HEK293T (cell line): ENCODE measurements at places on chromosomes 16 and 17.

- DNase-seq: no peak
Measured at GRCh38 chr17:27386206-27387075, 69.8 kb upstream of the KSR1 start.

- DNase-seq: no peak
Measured at GRCh38 chr16:11901091-11901490, 14.7 kb downstream of the GSPT1 start.

- no peak for DNase-seq
Measured at GRCh38 chr17:29835435-29836351, 94.3 kb downstream of the SSH2 start.

DNA sequence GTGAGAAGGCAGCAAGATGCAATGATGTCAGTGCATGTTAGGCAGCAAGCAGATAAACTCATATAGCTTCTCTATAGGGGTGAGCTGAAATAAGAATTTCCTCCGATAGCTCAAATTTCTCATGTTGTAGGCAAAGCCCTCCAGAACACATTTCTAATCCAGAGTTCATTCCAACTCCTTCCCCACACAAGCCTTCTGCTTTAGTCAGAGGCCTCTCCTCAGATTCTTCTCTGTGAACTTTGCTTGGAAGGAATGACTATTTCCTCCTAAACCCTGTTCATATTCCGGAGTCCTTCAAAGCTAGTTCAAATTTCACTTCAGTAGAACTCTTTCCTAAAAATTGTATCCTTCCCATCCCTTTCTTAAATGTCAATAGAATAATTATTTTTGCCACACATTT lies 144.8 kb downstream of the KCNJ2 start:
- no peak for DNase-seq

- peak; percentile 36 for DNase-seq
Measured at GRCh38 chr17:51640108-51640622, 379.8 kb downstream of the UTP18 start.

DNA sequence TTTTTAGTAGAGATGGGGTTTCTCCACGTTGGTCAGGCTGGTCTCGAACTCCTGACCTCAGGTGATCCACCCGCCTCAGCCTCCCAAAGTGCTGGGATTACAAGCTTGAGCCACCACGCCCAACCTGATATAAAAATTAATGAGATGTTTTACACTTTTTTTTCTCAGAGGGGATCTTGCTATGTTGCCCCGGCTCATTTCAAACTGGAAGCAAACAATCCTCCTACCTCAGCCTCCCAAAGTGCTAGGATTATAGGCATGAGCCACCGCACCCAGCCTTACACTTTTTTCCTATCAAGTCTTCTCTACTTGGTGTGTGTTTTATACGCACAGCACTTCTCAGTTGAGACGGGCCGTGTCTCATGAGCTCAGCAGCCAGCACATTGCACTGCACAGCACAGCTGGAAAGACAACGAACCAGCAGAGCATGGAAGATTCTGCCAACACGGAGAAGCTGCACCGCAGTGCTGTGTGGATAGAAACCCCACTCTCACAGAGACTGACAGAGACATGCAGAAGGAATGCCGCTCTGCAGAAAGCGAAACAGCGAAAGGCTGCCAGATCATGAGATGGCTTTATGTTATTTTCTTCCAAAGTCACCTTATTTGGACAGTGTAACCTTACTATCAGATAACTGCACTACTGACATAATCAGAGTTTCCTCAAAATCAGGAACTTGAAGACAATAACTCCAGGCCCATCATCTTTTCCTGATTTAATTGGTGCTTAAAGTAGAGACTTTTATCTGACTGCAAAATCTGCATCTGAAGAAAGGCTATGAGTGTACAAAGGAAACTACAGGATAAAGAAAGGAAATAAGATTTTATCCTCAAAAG lies 6.5 kb upstream of the QRICH2 start:
- DNase-seq: no peak

- DNase-seq: no peak
Measured at GRCh38 chr17:39809221-39809620, 54.9 kb downstream of the IKZF3 start.

- DNase-seq: no peak
Measured at GRCh38 chr17:77836557-77837041, 121.9 kb upstream of the TNRC6C start.

- DNase-seq: no peak
Measured at GRCh38 chr16:27611340-27611739, 61.4 kb downstream of the KATNIP start.

DNA sequence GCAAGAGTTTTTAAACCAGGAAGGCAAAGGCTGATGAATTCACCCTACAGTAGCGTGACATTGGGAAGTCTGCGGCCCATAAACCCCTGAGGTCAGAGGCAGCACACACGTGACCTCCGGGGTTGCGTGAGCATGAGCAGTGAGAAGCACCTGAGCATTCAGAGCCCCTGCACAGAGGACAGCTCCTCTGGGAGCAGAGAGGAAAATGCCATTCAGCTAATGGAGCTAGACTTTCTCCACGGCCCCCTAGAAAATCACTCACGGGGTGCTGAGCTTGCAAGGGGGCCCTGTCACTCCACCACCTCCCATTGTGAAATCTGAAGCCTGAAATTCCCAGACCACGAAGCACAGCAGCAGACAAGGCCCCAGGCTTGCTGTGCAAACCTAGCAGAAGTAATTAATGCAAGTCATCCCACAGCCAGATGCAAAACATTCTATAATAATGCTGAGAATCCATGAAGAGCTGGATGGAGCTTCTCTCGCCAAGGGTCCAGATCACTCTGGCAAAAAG lies 114.9 kb upstream of the RCVRN start:
- DNase-seq: no peak

DNA sequence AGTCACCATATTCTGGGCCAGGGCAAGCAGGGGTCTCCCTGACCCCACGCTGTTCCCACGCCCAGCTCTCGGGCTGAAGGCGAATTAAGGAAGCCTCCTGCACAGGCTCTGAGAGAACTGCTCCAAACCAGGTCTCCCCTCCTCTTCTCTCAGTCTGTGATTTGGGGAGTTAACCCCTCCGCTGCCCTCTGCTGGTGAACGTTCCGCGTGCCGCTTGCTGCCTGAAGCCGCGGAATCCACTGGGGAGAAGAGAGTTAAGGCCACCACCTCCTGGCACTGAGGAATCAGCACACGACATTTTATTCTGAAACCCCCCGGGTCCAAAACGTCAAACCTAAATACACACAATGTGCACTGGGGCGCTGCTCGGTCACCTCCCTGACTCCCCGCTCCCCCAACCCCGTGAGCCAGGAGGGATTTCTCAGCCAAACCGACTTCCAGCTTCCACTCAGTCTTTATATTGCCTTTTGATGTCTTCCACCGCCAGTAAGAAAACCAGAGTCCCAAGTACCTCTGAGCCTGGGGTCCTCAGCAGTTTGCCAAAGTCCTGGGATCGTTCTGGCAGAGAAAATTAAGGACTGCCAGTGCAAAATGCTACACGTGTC lies 54.4 kb upstream of the RCVRN start:
- DNase-seq: peak; percentile 65

GRCh38 chr17:19726631-19727376 lies 10.4 kb upstream of the SLC47A2 start:
- no peak for DNase-seq

GRCh38 chr17:55607731-55608341 lies 96.6 kb upstream of the SMIM36 start:
- DNase-seq: no peak

- no peak for DNase-seq
Measured at GRCh38 chr16:54316095-54316889, 29.7 kb upstream of the IRX3 start.

DNA sequence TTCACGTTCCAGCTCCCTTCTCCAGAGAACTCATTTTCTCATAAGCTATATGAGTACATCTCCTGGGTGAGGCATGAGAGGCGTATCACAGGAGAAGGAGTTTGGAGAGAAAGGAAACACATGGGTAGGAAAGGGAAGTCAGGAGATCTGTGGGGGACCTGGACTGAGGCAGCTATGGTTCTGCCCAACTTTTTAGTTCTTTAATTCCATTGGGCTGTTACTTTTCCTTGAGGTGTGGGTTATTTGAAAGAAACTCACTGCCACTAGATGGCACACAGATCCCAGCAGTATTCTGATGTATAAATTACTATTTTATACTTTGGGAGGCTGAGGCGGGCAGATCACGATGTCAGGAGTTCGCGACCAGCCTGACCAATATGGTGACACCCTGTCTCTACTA lies 63.6 kb downstream of the NUP93 start:
- DNase-seq: no peak

GRCh38 chr16:53559270-53559951 lies 56.4 kb upstream of the AKTIP start:
- no peak for DNase-seq

DNA sequence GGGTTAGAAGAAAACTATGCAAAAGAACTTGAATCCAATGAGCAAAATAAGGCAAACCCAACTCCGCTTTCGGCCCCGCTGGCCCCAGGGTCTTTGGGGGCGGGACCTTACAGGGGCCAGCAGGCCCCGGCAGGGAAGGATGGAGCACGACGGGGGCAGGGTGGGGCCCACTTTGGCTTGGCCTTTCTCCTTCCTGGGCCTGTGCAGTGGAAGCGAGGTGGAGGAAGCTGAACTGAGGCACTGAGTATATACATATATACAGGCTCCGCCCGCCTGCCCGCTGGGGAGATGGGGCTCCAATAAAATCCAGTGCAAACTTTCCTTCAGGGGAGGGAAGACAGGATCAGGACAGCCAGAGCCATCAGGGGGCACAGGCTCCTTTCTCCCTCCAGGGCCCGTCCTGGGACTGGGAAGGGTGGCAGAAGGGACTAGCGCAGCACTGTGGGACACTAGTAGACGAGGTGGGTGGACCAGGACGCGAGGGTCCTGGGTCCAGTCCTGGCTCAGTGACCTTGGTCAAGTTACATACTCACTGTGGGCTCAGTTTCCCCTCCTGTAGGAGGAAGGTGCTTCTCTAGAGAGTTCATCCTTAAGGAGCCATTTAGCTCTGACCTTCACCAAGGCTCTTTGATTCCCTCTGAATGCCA lies 20.9 kb upstream of the MPO start:
- DNase-seq: no peak

DNA sequence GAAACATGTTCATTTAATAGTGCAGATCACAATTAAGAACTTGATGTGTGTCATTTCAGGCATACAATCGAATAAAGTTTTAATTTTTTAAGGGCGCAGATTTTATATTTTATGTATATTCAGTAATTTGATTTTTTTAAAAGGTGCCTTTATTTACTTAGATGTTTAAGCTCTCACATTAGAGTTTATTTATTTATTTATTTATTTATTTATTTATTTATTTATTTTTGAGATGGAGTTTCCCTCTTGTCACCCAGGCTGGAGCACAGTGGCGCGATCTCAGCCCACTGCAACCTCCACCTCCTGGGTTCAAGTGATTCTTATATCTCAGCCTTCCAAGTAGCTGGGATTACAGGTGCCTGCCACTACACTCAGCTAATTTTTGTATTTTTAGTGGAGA lies 3.8 kb downstream of the B4GALNT2 start:
- DNase-seq: no peak

DNA sequence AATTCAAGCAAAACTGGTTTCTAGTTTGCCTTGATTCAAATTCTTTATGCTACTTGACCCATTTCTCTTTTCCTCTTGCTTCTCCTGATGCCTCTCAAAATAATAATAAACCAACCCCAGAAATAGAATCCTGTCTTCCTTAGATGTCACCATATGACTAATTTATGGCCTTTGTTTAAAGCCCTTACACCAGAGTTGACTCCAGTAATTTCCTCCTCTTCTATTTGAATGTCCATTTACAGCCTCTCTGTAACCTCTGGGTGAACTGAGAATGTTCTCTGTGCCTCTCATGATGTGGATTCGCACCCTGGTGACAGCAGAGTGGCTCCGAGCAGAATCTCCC lies 31.5 kb downstream of the ZFHX3 start:
- DNase-seq: no peak

DNA sequence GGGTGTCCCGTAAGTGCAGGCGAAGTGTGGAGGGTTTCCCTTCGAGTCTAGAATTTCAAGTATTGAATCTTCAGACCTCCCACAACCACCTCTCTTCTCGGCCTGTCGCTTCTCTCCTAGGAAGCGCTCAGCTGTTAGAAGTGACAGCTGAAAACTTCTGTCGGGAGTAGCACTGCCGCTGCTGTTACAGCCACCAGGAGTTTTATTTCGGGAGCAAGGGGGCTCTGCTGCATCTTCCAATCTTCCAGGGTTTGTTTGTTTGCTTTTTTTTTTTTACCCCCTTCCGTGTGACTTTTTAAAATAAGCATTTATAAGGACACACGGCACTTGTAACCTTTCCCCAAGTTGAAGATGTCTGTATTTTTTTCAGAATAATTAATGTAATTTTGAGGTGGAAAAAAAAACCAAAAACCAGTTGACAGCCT lies 767 bp downstream of the RPS6KB1 start:
- DNase-seq: peak; percentile 42

GRCh38 chr16:27867122-27868110 lies 196.1 kb downstream of the GSG1L start:
- peak; percentile 95 for DNase-seq

- DNase-seq: peak; percentile 61
Measured at GRCh38 chr16:81873843-81874752, 95.0 kb downstream of the PLCG2 start.

GRCh38 chr16:60285794-60286193 lies 1551.7 kb upstream of the GOT2 start:
- DNase-seq: no peak

DNA sequence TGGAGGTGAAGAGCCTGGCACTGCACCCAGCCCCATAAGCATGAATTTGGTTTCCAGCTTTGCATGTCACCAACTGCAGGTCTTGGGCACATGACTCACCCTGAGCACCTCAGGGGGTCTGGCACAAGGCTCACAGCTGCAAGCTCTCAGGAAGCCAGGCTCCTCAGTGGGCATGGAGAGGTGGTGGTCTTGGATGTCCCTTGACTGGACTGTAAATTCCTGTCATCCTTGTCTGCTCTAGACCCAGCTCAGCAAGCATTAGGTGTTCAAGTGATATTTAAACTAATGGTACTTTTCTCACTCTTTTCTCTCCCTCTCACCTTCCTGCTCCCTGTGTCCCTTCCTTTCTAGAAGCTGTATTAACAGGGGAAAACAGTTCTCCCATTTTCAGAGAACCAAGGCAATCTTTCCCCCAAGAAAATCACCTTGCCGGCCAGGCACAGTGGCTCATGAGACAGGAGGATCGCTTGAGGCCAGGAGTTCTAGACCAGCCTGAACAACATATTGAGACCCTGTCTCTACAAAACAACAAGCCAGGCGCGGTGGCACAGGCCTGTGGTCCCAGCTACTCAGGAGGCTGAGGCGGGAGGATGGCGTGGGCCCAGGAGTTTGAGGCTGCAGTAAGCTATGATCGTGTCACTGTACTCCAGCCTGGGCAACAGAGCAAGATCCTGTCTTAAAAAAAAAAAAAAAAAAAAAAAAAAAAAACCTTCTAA lies 5.1 kb upstream of the KIFC3 start:
- no peak for DNase-seq
